Epithelial cell of esophagus (primary cell): ENCODE measurements at places on chromosomes 5 and 9.
A peak's percentile ranks its signal among the peaks of the same experiment; 100 is the strongest.

DNA sequence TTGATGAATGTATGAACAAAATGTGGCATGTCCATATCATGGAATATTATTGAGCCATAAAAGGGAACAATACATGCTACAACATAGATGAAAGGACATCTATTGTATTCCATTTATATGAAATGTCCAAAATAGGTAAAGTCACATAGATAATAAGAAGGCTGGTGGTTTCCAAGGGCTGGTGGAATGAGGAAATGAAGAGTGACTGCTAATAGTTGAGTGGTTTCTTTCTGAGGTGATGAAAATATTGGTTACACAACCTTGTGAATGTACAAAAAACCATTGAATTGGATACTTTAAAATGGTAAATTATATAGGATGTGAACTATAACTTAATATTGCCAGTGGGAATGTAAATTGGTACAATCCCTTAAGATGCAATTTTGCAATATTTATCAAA, 5.2 kb downstream of the ARSB start:
- peak; percentile 58 for DNase-seq

DNA sequence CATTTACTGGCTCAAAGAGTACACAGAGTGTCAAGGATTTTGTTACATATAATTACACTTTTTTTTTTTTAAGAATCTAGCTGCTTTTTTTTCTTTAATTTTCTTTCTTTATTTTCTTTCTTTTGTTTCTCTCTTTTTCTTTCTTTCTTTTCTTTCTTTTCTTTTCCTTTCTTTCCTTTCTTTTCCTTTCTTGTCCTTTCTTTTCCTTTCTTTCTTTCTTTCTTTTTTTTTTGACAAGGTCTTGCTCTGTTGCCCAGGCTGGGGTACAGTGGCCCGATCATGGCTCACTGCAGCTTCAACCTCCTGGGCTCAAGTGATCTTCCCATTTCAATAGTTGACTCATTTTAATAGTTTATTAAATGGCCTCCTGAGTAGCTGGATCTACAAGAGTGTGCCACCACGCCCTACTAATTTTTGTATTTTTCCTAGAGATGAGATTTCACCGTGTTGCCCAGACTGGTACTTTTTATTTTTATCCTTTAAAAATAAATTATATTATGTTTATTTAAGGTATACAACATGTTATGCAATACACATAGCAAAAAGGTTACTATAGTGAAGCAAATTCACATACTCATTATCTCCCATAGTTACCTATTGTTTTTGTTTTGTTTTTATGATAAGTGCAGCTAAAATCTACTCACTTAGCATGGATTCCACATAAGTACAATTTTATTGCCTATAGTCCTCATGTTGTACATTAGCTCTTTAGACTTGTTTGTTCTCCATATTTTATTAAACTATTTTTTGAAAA, 381.5 kb upstream of the KLF4 start:
- DNase-seq = peak; percentile 32

DNA sequence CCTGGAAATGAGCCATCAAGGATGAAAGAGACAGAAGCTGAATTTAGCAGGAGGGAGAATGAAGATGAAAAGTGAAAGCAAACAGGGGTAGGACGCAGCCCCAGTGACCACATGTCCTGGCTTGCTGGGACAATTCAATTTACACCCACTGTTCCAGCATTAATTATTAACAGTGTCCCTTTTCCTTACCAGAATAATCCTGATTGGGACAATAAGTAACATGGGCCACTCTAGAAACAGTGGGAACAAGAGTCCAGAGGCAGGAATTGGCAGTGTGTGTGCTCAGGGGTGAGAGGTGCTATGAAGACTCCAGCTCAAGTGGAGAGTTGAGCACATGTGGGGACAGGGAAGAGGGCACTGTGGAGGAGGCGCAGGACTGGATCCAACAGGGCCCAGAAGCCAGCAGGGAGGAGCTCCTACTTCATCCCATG, 147.1 kb downstream of the C5orf15 start:
- no peak for DNase-seq

DNA sequence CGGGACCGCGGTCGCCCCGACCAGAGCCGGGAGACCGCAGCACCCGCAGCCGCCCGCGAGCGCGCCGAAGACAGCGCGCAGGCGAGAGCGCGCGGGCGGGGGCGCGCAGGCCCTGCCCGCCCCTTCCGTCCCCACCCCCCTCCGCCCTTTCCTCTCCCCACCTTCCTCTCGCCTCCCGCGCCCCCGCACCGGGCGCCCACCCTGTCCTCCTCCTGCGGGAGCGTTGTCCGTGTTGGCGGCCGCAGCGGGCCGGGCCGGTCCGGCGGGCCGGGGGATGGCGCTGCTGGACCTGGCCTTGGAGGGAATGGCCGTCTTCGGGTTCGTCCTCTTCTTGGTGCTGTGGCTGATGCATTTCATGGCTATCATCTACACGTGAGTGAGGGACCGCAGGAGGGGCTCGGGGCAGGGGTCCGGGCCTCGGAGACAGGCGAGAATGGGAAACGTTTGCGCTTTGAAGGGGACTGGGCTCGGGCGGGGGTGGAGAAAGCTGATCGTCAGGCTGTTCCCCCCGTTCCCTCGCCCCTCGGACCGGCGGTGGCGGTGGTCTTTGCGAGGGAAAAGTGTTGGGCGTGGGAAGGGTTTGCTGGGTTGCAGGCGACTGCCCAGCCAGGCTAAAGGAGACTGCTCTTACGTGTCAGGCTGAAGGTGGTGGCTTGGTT, 457 bp downstream of the UGCG start:
- DNase-seq = peak; percentile 62

DNA sequence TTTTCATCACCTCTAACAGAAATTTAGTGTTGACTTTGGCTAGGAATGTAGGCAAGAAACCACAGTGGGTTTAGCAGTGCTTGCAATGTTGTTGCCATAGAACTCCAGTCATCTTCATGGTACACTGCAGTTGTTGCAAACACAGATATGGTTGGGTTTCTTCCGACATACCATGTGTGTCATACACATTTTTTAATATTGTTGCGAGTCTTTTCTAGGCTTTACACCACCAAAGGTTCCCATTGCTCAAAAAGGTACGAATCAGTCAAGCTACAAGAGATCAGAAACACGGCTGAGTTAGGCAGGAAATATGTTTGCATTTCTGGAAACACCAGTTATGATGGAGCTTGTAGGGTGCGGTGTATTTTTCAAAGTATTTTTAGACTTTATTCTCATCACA, 172.4 kb downstream of the SYK start:
- DNase-seq = peak; percentile 89

DNA sequence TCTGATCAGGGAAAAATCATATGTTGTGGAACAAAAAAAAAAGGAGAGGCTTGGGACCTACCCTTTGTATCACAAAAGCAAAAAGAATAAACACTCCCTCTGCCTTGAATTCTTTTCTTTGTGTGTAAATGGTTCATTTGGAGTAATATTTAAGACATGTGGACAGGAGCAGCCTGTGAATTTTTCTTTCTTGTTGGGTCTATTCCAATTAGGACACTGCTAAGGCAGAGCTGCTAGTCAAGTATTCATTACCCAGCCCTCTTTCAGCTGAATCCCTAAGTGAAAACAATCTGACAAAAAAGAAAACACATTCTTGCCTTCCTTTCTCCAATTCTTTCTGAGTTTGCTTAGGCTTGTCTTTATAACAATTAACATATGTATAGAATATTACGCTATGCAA, 330.0 kb downstream of the EBF1 start:
- DNase-seq = no peak

GRCh38 chr5:167816864-167817263, 474.6 kb upstream of the WWC1 start:
- peak; percentile 96 for DNase-seq

DNA sequence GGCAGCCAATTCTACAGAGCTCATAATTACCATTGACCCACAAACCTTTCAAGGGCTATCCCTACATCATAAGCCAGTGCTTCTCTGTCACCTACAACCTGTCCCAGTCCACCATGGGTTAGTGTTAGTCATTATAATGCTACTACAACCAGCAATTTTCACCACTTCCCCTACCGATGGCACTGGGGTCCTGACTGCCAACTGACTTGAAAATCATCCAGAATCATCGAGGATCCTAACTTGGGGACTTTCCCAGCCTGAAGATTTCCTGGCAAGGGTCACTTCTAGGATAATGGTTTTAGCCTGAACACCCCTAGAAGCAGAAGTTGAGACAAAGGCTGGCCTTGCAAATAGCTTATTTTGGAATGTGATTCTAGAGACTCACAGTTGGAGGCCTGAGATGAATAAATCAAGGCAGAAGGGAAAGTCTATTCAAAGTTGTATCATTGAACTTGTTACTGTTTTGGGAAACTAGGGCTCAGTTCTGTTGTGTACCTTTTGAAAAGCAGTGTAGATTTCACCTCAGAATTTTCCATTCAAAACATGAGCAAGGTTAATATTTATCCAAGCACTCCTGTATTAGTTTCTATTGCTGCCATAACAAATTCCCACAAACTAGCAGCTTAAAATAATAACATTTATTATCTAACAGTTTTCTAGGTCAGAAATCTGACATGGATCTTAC, 633.0 kb downstream of the LRRC70 start:
- DNase-seq = no peak

GRCh38 chr5:161078793-161079192, 226.8 kb upstream of the ATP10B start:
- DNase-seq = no peak

GRCh38 chr9:131524665-131525315, 6.3 kb downstream of the UCK1 start:
- no peak for DNase-seq

DNA sequence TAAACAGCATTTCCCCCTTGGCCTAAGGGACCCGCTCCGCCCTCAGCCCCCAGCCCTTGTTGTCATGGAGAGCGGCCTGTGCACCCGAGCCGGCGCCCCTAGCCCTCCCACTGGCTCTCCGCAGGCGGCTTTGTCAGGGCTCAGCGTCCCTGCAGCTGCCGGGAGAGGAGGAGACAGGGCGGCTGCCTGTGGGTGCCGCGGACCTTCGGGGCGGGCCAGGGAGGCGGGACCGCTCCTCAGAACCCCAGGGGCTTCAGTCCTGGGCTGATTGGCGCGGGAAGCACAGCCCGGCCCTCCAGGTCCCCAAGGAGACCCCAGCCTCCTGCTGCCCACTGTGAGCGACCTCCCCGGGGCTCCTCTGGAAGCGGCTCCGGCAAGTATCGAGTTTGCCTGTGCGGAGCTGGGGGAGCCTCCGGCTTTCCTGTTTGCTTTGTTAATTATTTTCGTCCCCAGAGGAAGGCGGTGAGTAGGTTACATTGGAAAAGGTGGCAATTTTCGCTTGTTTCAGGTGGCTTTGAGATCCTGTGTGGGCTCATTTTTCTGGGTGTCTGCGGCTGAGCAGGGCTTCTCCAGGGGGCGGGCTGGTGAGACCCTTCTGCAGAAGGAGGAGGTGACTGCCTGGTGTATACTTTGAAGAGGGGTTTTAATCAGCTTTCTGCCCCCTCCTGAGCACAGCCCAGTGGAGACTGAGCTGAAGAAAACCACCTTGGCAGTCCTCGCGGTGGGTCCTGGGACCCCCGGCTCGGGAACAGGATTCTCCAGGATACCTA, at the start of gene FGD3:
FGD3 (plus strand) TSS at position 256 of the 770 bp plus-strand sequence. CDS start 28,734 bp downstream, outside the sequence.
- DNase-seq = peak; percentile 35

- DNase-seq = no peak
These were observed 92.8 kb upstream of the CCDC112 start for GRCh38 chr5:115389034-115389798.

DNA sequence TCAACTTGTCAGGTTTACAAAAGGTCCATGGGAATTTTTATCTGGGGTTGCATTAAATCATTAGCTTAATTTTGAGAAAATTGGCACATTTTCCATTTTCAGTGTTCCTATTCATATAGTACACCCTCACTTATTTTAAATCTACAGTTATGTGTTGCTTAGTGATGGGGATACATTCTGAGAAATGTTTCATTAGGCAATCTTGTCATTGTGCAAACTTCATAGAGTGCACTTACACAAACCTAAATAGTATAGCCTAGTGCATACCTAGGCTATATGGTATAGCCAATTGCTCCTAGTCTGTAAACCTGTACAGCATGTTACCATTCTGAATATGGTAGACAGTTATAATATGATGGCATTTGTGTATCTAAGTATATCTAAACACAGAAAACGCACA, 19.8 kb upstream of the FAM151B start:
- peak; percentile 35 for DNase-seq

DNA sequence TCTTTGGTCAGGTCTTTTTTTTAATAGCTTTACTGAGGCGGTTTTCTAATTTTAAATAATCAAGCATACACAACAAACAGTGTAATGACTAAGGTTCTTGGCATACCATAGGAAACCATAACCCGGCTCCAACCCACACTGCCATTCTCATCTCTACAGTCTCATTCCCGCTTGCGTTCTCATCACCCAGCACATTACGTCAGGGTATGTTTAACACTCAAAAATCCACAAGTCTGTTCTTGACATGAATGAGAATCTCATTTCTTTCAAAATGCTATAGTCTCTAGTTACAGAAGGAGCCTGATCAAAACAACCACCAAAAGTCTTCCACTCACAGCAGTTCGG, 505 bp downstream of the C5orf34 start:
- peak; percentile 86 for DNase-seq

GRCh38 chr9:135078361-135078821, 9.1 kb upstream of the OLFM1 start:
- DNase-seq = no peak

GRCh38 chr5:36659411-36659810, 53.0 kb downstream of the SLC1A3 start:
- peak; percentile 8 for DNase-seq

DNA sequence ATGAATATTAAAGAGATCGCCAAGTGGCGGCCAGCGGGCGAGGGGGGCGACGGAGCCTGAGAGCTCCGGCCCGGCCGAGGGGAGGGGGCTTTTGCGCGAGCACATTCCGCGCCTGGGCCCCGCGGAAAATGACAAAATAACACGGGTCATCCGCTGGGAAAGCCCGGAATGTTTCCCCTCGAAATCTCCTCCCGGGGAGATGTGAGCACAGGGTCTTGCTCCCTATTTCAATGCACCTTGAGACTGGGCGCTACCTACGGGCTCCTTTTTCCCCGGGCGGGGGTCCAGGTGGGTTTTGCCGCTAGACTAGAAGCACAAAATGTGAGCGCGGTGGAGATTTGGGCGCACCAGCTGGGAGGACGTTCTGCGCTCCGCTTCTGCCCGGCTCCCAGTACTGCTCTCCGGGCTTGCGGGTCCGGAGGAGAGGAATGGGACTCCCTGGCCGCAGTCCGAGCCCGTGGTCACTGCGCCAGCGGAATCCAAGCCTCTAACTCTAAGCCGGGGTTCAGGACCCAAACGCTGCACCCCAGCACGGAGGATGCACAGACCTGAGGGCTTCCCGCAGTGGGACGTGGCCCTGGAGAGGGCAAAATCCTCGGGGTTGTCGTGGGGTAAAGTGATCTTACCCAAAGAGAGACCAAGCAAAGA, 2.8 kb upstream of the PRDM12 start:
- DNase-seq = no peak
